Spinal cord (tissue), 10 donors: ENCODE measurements at places on chromosomes 12 and 14. TPM values are rescaled to one million over a fixed set of nuclear protein-coding genes. Genes with fewer than 3 reads are reported as not detected.

- DNase-seq: no peak
Observed at GRCh38 chr12:12016284-12017100, 54.2 kb upstream of the BCL2L14 start.

- no peak for DNase-seq
Observed at GRCh38 chr12:25886396-25886795, 72.1 kb upstream of the RASSF8 start.

- DNase-seq: no peak
Observed at GRCh38 chr14:73403181-73403752, 55.1 kb downstream of the NUMB start.

DNA sequence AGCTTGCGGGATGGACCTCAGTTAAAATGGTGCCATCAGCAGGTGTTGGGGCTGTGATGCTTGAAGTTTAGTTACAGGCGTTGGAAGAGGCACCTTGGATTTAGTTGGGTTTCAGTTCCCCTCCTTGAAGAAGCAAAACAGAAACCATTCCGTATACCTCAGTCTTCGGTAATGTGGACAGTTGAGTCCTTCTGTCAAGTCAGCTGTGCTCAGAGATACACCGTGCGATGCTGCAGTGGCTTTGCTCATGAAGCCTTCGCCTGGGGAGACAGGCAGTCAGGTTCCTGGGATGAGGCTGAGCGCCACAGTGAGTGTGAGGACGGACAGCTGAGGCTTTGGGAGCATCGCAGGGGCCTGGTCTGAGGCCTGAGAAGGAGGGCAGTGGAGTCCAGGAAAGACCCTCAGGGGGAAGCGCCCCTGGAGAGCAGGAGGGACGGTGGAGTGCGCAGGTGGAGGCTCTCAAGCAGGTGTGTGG lies 7.4 kb downstream of the RAN start:
- DNase-seq: no peak

GRCh38 chr12:1481326-1481725 lies 113.1 kb downstream of the FBXL14 start:
- DNase-seq: no peak

DNA sequence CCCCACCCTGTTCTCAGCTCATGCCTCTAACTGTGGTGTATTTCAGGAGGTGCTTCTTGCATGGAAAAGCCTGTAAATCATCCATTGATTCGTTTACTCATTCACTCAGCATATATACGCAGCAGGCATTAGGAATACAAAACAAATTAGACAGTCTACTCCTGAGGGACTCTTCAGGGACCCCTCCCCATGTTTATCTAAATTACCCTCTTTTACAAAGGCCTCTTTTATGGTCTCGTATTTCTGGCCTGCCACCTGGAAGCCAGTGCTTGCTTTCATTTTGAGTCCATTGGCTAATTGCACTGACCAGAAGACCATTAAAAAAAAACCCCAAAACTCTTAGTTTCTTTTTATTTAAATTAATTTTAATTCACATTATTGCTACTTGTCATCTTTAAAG lies 134.4 kb downstream of the DACT1 start:
- no peak for DNase-seq

DNA sequence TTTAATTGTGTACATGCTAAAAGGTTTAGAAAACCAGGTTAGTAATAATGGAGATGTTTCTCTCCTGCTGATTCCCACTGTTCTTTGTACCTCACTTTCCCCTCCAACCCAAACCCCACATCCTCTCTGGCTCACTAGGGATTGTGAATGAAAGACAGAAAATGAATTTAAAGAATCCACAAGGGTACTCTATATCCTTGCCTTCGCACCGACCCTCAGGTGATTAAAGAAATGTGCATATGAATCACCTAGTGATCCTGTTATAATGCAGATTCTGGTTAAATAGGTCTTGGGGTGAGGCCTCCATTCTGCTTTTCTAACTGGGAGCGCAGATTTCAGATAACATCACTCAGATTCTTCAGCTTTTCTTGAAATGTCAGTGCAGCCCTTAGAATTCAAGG lies 84.3 kb upstream of the OTX2 start:
- no peak for DNase-seq

DNA sequence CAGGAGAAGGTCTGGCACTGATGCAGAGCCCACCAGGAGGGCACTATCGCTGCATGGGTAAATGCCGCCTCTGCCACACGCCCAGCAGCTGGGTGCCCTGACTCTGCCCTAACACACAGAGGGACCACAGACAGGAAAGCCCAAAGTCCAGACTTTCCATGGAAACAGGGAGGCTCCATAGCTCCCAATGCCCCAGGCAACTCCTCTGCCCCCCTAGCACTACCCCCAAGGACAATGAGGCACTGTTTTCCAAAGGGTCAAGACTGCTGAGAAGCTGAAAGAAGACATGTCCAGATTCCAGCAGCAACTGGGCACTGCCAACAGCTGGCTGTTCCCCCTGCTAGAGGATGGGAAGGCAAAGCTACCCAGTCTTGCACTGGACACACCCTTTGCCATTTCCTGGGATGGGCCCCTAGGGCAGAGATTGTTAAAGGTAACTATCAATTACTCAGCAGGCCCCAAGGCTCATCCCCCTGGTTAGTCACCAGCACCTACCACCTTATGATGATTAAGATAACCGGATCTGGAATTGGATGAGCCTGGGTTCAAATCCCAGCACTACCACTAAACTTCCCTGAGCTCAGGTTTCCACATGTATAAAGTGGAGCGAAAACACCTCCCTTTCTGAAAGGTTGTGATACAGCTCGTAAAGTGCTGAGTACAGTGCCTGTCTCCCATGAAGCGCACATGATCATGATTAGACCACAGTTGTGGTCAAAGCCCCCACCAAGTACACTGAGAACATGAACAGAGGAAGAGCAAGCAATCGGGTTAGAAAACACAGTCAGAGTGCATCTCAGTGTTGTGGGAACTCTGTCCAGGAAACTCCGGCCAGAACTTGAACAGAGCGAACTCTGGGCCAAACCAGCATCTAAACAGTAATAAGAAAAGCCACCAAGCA lies 3.3 kb downstream of the PXN start:
- DNase-seq: no peak

Gene NGB
- total RNA-seq: 2.6 TPM

Gene SLC8A3
- 11.1 TPM for total RNA-seq

Gene PLCZ1
- 0.33 TPM for total RNA-seq

Gene NDUFA9
- total RNA-seq: 111 TPM
